Hair follicular keratinocyte (primary cell): ENCODE measurements at places on chromosomes 16 and 17. TPM values are rescaled to one million over a fixed set of nuclear protein-coding genes. Genes with fewer than 3 reads are reported as not detected.

KRT14 gene
- 10,563 and 10,587 TPM in 2 replicates for total RNA-seq

CLEC19A gene
- total RNA-seq: not detected in 2 replicates

RCVRN gene
- total RNA-seq: not detected in 2 replicates

PDE6G gene
- not detected in 2 replicates for total RNA-seq

HOXB2 gene
- 0.46 and 0.86 TPM in 2 replicates for total RNA-seq

CIITA gene
- total RNA-seq: 0.04 TPM in 1 of 2 replicates, not detected in the other

GNAO1 gene
- under 0.01 TPM in 1 of 2 replicates, not detected in the other for total RNA-seq

CDK3 gene
- total RNA-seq: 0.16 and 1.3 TPM in 2 replicates

SLC5A10 gene
- total RNA-seq: not detected in 2 replicates

CLDN6 gene
- total RNA-seq: 0.08 TPM in 1 of 2 replicates, not detected in the other

CDH8 gene
- not detected in 2 replicates for total RNA-seq

DECR2 gene
- 17.3 and 17.9 TPM in 2 replicates for total RNA-seq

MXRA7 gene
- 94.5 and 125 TPM in 2 replicates for total RNA-seq

TBC1D26 gene
- not detected in 2 replicates for total RNA-seq

C17orf50 gene
- total RNA-seq: not detected in 2 replicates
